RKO (cell line): ENCODE measurements at places on chromosomes 3 and 15.

GRCh38 chr3:7779331-7779730 lies 722.3 kb upstream of the LMCD1 start:
- peak; percentile 28 for DNase-seq

DNA sequence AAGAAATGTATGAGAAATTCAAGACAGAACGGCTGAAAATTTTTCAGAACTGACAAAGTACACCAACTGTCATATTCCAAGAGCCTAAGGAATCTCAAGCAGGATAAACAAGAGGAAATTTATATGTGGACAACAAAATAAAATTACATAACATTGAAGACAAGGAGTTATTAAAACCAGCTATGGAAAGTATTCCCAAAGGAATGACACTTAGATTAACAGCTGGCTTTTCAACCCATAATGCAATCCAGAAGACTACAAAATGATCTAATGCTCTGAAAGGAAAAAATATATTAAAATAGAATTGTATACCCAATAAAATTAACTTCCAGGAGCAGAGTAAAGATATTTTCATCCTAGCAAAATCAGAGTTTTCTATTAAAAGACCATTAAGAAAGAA lies 132.2 kb upstream of the BNIP2 start:
- no peak for DNase-seq

- no peak for DNase-seq
These were observed 60.1 kb downstream of the PXYLP1 start for GRCh38 chr3:141291559-141292355.

- DNase-seq, result no peak
These were observed 8.0 kb upstream of the GSK3B start for GRCh38 chr3:120102232-120102631.

DNA sequence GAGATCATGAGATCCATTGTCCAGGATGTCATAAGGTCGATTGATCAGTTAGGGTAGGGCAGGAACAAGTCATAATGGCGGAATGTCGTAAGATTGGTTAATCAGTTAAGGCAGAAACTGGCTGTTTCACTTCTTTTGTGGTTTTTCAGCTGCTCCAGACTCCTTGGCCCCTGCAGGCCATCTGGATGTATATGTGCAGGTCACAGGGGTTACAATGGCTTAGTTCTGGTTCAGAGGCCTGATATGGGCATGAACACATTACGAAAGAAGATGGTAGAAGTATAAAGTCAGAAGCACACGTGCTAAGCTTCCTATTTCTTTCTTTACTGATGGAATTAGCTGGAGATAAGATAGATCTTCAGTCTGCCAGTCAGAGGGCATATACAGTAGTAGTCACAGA lies 315.4 kb upstream of the LRRC3B start:
- DNase-seq, result no peak

DNA sequence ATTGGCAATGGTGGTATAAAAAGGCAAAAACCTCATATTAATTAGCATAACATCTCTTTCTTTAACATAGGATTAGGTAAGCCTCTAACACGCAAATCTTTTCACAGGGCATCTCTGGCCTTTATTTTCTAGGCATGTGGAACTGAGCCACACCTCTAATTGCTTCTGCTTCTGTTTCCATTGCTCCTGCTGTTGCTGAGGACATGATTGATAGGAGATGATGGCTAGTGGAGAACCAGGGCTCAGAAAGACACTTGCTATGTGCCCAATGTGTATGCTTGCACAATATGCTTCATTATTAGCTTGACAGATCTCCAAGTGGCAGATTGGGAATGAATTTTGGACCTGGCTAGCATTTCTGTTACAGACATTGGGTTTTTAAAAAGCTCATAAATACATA lies 114.5 kb downstream of the EPHA3 start:
- DNase-seq, result no peak

GRCh38 chr15:73318463-73319351 lies 50.1 kb downstream of the HCN4 start:
- no peak for DNase-seq

DNA sequence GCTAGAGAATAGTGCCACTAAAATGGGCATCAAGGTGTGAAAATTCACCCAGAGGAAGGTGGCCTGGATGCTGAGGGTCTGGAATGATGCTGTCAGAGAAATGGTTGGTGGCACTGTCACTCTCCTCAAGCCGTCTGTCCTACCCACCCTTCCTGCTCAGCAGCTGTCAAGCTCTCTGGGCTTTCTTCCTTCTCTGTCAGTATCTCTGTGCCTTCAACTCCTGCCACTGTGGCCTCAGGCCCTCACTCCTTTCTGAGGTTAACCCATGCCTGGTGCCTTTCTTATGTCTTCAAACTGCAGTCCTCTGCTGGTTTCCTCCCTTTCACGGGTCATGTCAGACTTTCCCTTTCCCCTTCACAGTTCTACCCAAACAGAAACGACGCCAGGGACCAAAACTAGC lies 4.4 kb downstream of the MYO5C start:
- no peak for DNase-seq

DNA sequence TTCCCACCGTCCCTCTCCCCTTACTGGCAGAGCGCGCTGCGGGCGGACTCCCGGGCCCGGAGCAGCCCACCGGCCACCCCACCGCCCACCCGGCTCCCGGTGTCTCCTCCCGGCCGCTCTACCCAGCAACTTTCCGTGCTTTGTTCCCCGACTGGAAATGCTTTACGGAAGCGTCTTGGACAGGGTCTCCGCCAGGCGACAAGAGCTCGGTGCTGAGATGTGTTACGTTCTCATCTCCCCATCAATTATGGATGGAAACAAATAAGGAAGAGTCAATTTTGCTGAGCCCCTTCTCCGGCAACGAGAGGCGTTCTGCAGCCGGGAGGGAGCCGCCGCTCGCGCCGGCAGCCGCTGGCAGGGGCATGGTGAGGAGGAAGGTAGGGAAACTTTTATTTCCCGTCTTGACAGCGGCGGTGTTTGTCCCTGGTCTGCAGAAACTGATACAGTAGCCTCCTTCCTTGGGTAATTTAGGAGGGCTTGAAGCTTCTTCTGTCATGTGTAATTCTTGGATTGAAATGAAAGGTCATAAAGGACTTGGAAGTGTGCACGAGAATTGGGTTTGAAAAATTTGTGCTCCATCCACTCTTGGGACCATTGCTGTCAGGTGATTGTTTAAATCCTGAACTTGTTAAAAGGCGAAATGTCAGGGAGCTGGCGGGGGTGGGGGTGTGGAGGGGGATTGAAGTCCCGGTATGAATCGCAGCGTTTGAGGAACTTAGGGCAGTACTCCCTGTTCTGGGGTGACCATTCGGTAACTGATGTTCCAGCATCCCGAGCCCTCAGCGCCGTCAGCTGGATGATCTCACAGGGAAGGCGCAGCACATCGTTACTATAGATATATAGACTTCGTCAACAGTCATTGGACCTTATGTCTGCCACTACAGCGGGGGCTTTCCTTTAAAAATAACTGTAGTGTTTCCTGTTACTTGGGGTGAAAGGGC lies 1.5 kb downstream of the SEMA6D start:
- DNase-seq, result no peak

- DNase-seq, result no peak
These were observed 76.9 kb downstream of the HES1 start for GRCh38 chr3:194212845-194213331.

DNA sequence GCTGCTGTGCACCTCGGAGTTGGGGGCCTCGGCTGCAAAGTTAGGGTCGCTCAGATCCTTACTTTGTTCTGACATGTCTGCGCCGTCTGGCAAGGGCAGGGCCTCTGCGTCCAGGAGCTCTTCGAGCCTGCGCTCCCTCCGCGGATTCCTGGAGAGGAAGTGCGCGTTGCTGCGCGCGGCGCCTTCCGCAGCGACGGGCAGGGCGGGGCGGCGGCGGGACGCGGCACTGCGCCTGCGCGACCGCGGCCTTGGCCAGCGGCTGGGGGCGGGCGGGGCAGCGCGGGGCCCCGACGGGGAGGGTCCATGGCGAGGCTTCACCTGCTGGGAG lies at the start of gene NDN:
Gene NDN (minus strand): TSS at position 163 of the 328 bp plus-strand sequence. CDS start 88 bp downstream, at position 75.
- no peak for DNase-seq

GRCh38 chr3:195886181-195887141 lies 21.9 kb downstream of the TNK2 start:
- DNase-seq, result no peak
